CD4-positive, alpha-beta T cell treated with Interleukin-6 for 4 hours (primary cell): ENCODE measurements at places on chromosomes 5 and 9.
A peak's percentile ranks its signal among the peaks of the same experiment; 100 is the strongest.

DNA sequence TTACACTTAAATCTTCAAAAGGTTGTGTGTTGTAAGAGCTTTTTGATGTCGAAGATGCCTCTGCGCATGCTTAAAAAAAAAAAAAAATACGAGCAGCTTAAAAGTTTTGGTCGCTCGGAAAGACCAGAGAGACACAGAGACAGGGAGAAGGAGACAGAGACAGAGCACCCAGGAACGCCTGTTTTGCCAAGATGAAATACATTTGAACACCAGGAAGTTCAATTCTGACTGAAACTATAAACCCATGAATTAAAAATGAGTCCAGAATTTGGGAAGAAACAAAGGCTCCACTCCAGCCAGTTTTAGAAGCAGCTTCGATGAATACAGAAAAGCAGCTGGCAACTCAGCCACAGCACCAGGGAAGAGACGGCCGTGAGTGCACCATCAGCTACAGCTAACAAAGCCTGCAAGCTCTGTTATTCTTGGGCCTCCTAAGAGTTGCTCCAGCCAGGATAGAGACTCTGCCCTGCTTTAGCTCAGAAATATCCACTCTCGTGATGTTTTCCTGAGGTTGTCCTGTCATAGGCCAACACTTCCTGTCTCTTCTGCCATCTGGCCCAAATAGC, 2.5 kb upstream of the ZNF474 start:
- DNase-seq: no peak

DNA sequence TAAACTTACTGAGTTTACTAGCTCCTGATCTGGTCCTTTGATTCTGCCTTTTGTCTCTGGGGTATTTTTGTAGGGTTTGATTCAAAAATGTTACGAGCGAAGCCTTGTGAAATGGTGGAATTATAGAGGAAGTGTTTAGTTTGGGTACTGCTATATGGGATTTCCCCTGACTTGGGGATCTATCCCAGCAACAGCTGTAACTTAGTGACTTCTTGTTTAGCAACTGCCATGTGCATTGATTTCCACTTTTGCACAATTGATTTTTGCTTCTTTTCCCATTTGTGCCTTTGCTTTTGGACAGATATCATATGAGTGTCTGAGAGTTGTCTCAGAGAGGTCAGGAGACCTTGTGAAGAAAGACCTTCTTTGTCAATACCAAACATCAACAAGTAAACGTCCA, 248.5 kb upstream of the DAP start:
- no peak for DNase-seq

- no peak for DNase-seq
Observed at GRCh38 chr9:24572406-24572805, 26.7 kb upstream of the IZUMO3 start.

DNA sequence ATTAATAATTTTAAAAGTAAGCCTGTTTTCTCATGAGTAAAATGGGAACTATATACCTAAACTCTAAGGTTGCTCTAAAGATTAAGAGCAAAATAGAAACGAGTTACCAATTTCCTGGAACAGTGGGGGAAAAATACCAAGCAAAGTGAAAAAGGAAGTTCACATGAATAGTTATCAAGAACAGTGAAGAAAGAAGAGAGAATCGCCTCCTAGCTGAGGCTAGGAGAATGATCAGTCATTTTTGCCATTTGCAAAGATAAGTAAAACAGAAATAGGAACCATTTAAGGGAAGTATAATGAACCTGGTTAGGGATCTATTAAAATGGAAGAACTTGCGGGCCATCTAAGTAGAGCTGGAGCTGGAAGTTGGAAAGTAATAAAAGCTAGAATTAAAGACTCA, 50.7 kb downstream of the P4HA2 start:
- DNase-seq: no peak

DNA sequence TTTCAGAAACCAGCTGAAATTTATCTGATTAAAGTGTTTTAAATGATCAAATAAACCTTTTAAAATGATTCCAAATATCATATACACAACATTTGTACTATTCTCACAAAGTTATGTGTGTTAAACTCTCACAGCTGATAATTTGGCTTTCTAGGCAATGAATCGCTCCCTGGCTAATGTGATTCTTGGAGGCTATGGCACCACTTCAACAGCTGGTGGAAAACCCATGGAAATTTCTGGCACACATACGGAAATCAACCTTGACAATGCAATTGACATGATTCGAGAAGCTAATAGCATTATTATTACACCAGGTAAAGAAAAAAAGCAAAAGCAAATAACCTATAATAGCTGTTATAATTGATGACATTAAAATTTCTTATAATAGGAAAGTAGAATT, 72.4 kb downstream of the NNT start:
- no peak for DNase-seq

DNA sequence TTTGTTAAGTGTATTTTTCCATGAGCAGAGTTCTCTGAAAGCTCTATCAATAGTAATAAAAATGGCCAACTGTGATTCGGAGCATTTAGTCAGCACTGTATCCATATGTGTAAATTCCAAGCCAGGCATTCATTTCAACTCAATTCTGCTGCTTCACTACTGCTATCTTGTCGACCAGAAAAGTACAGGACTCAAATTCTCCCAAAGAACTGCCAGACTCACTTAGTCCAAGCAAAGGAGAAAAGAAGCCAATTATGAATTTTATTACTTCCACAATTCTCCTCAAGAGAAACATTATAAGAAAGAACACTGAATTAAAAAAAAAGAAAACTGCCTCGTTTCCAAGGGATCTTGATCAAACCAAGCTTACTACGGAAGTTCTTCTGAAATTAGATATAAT, 906.3 kb upstream of the DMAC1 start:
- DNase-seq: no peak

DNA sequence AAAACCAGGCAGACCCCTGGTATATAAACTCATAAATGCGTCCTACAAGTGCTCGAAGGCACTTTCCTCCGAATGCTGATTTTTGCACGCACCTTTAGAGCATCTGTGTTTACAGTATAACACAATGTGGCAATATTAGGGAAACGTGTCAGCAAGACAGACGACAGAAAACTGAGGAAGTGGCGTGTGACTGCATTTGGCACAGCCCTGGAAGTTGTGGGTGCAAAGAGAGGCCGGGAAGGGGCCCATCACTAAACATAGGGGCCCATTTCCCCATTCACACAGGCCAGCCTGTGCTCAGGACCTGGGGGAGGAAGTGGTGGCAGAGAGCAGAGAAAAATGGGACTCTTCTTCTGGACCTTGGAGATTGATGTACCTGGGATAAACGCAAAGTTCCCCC, 48.2 kb downstream of the RASGEF1C start:
- no peak for DNase-seq

GRCh38 chr5:142737179-142737578, 33.0 kb upstream of the ARHGAP26 start:
- no peak for DNase-seq

- no peak for DNase-seq
Observed at GRCh38 chr5:111626473-111627148, 114.3 kb upstream of the STARD4 start.

- no peak for DNase-seq
Observed at GRCh38 chr9:124180557-124180956, 77.2 kb upstream of the NEK6 start.

DNA sequence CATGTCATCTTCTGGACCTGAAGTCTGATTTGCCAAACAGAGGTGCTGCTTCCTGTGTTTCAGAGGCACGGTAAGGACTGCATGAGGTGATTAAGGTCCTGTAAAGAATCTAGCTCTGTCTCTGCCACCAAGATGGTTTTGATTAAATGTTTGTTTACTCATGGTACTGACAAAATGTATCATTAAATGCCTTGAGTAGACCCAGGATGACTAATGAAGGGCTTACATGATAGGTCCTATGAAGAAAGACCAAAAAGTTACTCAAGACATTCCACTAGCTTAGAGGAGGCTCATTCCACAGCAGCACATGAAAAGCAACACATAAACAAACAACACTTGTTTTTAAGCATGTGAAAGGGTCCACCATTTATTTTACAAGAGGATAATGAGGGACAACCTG, 100.9 kb downstream of the BOD1 start:
- DNase-seq: no peak

- no peak for DNase-seq
Observed at GRCh38 chr9:75912951-75913350, 22.5 kb downstream of the PCSK5 start.

DNA sequence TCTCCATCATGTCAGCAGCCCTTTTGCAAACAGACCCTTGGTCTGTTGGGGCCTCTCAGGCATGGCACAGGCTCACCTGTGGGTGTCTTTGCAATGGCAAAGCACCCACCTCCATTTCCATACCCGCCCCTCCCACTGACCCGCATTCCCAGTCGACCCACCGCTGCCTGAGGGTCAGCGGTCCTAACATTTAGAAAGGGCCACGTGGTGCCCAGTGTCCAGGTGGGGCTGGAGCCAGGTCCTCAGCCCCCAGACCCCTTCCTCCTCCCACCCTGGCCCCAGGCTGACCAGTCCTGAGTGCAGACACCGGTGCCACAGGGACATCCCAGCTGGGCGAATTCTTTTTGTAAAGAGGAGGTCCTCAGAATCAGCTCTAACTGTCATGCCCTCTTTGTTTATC, 43.3 kb upstream of the CEP72 start:
- DNase-seq: no peak

GRCh38 chr5:82160948-82161347, 117.2 kb downstream of the RPS23 start:
- no peak for DNase-seq

DNA sequence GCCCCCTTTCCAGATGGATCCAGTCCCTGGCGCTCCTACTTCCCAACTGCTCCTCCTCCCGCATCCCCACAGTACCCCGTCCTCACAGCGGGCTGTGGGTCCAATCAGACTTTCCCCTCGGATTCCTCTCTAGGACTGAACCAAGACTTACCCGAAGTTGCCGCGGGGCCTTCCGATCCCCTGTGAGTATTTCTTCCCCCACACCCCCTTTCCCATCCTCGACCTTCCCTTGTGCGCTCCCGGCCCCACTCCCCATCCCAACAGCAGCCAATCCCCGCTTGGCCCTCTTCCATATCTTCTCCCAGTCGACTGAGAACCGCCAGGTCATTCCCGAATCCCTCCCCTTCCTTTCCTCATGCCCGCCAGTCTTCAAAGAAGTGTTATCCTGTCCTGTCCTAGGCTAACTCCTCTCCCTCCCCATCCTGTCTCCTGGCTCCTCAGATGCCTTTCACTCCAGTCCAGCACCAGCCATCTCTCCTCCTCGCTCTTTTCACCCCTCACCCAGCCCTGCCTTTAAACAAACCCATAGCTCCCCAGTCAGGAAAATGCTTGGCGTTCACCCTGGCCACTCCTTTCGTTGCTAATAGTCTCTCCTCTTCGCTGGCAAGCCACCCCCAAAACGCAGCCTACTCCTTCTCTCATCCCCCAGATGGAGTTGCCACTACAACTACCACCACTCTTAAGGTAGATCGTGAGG, 646 bp downstream of the SWI5 start:
- peak; percentile 15 for DNase-seq

DNA sequence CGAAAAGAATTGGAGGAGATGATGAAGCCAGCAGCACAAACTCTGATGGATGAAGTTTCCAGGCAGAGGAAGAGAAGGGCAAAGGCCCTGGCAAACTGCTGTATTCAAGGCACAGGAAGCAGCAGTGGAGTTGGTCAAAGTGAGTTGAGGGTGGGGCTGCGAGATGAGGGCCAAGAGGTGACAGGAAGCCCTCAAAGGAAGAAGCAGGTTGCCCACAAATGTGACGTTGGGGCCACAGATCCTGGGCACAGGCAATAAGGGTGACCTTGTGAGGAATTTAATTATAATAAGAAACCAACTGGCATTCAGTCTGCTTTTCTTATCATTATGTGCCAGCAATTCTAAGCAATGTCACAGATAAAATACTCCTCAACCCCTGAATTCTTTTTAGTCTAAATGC, 261.8 kb downstream of the CTNND2 start:
- no peak for DNase-seq

DNA sequence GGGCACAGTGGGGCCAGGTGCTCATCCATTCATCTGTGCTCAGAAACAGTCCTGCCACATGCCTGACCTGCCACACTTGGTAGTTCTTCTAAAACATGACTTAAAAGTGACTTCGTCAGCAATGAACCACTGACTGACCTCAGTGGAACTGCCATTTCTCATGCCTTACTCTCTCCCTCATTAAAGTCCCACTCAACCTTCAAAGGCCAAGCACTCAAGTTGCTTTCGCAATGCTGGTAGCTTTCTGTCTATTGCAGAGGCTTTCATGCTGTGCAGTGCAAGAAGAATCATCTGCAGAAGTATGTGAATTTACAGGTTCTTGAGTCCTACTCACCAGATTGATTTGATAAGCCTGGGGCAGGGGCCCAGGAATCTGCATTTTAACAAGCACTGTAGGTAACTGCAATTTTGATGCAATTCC, 23.9 kb downstream of the B4GALT1 start:
- no peak for DNase-seq

DNA sequence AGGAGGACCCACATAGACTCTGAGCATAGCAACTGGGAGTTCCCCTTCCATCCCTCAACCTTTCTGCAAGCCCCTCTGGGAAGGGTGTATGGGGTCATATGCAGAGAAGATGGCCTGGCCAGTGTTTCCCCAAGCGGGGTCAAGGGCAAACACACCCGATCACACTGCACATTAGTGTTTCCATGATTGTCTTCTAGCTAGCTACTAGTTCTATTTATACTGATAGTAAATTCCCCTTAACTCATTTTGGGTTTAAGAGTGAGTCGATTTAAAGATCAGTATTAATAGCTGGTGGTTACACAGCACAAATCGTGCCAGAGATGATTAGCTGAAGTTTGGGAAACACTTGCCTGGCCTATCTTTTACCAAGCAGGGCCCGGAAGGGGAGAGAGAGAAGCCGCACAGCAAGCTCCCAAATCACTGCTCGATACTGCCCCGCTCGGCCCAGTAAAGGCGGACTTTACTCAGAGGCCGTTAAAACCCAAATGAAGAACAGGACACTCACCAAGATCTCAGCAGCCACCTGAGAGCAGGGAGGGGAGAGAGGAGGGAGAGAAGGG, 29.4 kb upstream of the TNIP1 start:
- no peak for DNase-seq

- no peak for DNase-seq
Observed at GRCh38 chr5:176359658-176360057, 1.9 kb downstream of the KIAA1191 start.

- DNase-seq: peak; percentile 39
Observed at GRCh38 chr9:4117835-4118610, 181.8 kb downstream of the GLIS3 start.

- no peak for DNase-seq
Observed at GRCh38 chr5:16152601-16153568, 26.7 kb downstream of the MARCHF11 start.

DNA sequence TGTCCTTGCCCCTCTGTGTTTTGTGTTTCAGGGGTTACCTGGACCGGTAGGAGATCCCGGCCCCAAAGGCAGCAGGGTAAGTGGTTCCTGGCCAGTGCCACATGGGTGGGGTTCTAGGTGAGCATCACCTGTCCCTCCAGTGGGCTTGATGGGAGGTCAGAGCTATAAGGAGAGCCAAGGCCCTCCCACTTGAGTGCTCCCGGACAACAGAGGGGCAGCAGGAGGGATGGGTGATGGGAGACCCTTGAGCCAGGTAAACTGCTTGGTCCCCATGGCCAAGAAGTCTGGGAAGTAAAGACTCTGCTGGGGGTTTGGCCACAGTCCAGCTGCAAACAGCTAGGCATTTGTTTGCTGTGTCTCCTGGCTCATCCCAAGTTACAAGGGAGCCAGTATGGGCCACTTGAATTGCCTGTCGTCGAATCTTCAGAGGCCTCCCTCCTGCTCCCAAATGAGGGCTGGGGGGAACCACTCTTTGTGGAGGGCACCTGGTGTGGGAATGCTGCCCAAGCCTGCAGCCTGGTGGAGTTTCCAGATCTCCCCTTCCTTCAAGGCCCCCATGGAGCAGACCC, 51.0 kb downstream of the COL27A1 start:
- DNase-seq: no peak

GRCh38 chr9:7984203-7984602, 184.6 kb upstream of the DMAC1 start:
- no peak for DNase-seq

- DNase-seq: no peak
Observed at GRCh38 chr5:54109626-54110330, 200.6 kb downstream of the ARL15 start.
